ENCODE measurements at places on chromosomes 12 and 14.

- DNase-seq = no peak
These were observed 182.4 kb downstream of the ASCL1 start for GRCh38 chr12:103139876-103140275.

- no peak for DNase-seq
These were observed 120.9 kb upstream of the GSC start for GRCh38 chr14:94890785-94891184.

- DNase-seq = no peak
These were observed 19.4 kb downstream of the LTBP2 start for GRCh38 chr14:74592476-74593201.

- DNase-seq = no peak
These were observed 448.7 kb downstream of the SLC6A15 start for GRCh38 chr12:84463741-84464495.

DNA sequence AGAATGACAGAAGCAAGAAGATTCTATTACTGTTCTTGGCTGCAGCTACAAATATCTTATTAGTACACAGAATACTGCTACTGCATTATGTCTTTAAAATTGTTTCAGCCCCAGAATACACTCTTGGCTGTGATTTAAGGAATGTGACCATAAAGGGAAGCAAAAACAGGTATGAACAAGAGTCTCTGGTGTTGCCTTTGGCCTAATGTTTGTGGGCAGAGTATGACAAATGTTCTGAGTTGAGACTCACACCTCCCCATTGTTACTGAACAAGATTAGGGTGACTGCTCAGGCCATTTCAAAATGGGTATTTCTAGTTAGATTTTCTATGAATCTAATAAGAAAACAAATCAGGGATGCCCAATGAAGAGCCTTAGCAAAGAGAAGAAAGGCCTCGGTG lies 28.5 kb downstream of the TTC6 start:
- DNase-seq = no peak

DNA sequence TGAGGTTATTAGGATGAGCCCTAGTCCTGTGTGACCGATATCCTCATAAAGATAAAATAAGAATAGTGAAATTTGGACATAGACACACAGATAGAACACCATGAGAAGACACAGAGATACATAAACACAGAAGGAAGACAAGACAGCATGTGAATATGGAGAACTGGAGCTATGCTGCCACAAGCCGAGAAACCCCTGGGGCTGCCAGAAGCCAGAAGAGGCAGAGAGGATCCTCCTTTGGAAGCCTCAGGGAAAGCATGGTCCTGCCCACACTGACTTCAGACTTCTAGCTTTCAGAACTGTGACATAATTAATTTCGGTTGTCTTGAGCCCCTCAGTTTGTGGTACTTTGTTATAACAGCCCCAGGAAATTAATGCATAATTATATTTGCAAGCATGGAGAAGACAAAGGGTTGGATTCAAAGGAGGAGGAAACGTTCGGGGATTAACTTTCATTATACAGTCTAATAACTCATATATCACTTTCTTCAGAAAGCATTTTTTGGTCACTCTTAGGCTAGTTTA lies 1501.8 kb upstream of the FLRT2 start:
- DNase-seq = no peak

DNA sequence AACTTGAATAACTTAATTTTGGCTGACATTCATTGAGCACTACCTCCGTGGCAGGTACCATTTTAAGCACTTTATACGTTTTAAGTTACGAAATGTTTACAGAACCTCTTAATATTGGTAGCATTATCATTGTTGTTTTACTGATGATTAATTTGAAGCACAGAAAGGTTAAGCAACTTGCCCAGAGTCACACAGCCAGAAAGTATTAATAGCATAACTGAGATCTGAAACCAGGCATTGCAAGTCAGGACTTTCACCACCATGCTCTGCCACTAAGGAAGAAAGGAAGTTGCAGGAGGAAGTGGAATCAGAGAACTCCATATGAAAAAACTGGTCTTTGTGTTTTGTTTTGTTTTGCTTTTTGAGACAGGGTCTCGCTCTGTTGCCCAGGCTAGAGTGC lies 28.2 kb upstream of the BCAT1 start:
- no peak for DNase-seq

GRCh38 chr12:104775731-104776231 lies 182.3 kb downstream of the SLC41A2 start:
- DNase-seq = no peak

GRCh38 chr14:92446771-92447170 lies 66.8 kb upstream of the RIN3 start:
- DNase-seq = no peak

- peak; percentile 10 for DNase-seq
These were observed 200.3 kb upstream of the PLEKHG7 start for GRCh38 chr12:92502417-92503028.

GRCh38 chr12:118375348-118375747 lies 1.0 kb upstream of the SUDS3 start:
- DNase-seq = no peak

GRCh38 chr14:105503935-105504692 lies 13.1 kb downstream of the TEDC1 start:
- DNase-seq = no peak

DNA sequence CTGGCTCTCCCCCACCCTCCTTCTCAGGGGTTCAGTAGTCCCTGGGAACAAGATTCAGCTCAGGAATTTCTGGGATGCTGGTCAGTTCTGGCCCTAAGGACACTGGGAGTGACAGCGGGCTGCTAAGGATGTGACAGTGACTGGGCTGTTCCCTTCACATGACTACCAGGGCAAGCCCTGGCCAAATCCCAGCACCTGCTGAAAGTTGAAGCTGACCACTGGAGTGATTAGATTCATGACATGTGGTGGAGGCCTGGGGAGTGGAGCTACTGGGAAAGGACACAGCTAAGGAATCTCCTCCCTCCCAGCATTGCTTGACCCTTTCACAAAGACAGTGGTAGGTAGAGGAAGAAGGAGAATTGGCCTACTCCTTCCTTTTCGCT lies 204.9 kb downstream of the DAD1 start:
- no peak for DNase-seq

GRCh38 chr14:60998617-60999016 lies 17.6 kb downstream of the SLC38A6 start:
- no peak for DNase-seq

GRCh38 chr14:61628016-61628725 lies 67.1 kb upstream of the HIF1A start:
- no peak for DNase-seq

DNA sequence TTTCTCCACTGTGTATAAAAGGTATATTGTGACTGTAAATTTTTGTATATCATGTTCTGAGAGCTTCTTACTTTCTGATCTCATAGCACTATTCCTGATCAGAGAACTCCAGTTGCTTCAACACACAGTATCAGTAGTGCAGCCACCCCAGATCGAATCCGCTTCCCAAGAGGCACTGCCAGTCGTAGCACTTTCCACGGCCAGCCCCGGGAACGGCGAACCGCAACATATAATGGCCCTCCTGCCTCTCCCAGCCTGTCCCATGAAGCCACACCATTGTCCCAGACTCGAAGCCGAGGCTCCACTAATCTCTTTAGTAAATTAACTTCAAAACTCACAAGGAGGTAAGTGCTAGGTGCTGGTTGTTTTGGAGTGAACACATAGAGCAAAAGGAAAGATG lies 30.9 kb downstream of the CKB start:
- DNase-seq = no peak

GRCh38 chr12:124125203-124125871 lies 152.3 kb downstream of the ZNF664 start:
- DNase-seq = no peak

DNA sequence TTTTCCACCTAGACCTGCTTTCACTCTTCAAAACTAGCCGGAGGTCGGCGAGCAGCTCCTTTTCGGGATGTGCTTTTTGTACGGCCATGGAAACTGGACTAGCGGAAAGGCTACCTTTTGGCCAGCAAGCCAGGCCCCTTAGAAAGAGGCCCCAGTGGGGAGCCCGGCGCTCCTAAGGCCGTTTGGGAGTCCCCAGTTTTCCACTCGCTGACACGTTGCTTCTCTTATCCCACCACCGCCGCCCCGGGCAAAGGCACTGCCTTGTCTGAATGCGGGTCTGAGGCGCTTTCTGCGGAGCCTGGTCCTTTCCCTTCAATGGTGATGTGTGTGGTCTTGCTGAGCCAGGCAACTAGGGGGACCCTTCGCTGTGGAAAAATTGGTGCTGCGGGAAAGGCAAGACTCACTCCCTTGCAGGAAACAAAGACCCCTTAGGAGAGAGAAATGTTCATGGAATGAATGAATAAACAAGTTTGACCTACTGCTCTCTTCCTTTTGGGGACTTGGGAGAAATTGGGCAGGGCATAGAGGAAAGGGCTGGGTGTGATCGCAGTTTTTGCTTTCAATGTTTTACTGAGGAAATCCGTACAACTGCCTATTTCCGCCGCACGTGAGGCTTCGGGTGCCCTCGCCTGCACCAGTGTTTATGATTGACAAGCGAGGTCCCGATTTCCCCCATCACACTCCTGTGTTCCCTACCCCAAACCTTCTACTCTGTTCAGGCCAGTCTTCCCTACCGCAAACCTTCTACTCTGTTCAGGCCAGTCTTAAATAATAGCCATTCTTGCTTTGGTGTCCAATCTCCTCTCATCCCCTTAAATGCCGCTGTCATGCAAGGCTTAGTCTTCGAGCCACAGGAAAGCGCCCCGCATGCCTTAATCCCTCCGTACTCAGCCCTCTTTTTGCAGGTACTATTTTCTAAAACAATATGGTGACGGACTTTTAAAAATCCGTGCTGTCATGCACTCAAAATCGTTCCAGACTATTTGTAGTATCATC lies 1.0 kb upstream of the SLC38A2 start:
- DNase-seq = peak; percentile 77

GRCh38 chr14:52315355-52315718 lies 1.2 kb downstream of the PTGER2 start:
- no peak for DNase-seq

- DNase-seq = no peak
These were observed 442.7 kb upstream of the NOVA1 start for GRCh38 chr14:27040552-27040951.

DNA sequence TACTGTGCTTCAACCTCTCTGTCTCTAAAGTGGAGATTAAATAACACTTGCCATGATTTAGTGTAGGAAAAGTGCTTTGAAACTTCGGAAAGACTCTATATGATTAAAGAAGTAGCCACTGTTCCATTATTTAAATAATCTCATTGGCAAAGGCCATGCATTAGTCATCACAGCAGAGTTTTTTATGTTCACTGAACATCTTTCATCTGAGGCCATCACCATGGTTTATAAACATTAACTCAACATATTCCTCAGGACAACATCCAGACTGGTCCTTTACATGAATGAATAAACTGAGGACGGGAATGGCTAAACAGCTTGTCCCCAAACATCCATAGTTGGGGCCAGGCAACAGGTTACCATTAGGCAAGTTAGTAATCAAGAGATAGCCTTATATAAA lies 124.6 kb upstream of the FRMD6 start:
- no peak for DNase-seq

DNA sequence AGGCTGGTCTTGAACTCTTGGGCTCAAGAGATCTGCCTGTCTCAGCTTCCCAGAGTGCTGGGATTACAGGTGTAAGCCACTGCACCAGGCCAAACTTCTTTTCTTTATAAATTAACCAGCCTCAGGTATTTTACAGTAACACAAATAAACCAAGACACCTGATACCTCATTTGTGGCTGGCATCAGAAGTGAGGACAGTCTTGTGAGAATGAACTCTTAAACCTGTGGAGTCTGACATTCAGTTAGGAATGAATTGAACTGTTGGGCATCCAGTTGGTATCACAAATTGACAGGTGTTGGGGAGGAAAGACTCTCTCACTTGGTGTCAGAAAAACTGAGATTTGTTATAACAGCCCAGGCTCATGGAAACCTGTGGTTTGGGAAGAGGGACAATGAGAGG lies 120.5 kb downstream of the DENND5B start:
- no peak for DNase-seq

DNA sequence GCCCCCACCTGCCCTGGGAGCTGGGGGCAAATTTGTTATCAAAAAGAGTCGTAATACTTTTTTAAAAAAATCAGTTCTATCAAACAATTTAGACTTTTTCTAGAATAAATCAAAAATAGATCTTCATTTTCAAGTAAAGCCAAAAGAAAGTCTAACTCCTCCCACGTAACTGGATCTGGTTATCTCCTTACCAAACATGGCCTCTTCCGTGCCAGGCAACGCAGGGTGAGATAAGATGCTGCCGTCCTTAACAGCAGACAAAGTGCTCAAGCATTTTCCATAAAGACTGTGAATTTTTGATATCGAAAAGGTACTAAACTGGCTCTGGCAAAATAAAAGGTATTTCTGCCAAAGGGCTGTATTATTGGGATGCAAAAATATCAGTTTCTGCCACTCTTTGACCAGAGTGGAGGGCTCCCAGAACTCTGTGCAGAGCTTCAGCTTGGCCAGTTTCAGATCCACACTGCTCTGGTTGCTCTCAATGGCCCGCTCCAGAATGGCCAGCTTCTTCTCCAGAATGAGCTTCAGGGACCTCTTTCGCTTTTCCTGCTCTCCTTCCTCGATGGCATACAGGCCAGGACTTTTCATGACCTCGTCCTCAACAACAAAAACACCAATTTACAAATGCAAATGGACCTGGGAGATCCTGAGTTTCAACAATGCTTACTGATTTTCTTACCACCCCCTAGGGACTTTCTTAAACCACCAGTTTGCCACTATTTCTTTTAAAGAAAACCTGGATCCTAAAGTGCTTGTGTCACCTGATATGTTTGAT lies 29.0 kb downstream of the NRDE2 start:
- no peak for DNase-seq

- peak; percentile 96 for DNase-seq
These were observed 101.2 kb upstream of the SLC38A2 start for GRCh38 chr12:46473634-46474329.

DNA sequence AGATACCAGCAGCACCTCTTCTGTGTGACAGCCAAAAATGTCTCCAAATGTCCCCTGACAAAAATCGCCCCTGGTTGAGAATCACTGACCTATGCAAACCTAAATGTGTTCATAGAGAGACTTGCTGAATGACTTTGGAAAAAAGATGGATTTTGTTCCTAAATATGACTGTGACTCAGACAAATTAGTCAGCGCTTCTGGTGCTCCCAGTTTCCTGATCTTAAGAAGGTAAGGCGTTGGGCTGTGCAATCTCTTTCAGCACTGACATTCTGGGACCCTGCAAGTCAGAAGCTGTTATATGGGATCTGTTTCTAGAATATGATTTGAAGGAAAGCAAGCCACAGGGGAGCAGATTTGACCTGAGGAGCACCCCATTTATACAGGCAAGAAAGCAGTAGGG lies 90.6 kb upstream of the PWP1 start:
- DNase-seq = peak; percentile 4

DNA sequence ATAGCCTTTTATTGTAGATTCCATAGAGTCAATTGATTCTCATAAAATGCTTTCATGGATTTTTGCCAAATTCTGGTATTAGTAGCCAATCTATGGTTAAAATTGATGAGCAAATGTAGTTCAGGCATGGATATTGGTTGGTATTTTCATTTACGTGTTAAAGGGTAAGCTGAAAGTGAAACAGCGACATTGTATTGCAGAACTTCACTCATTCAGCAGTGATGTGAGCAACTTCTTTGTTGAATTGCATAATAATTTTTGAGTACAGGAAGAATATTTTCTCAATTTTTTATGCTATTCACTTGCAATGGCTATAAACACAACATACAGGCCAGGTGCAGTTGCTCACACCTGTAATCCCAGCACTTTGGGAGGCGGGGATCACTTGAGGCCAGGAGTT lies 24.2 kb upstream of the FAM222A start:
- no peak for DNase-seq

- no peak for DNase-seq
These were observed 88.3 kb downstream of the CIT start for GRCh38 chr12:119788786-119789185.

GRCh38 chr12:27521066-27521465 lies 2.9 kb upstream of the PPFIBP1 start:
- DNase-seq = peak; percentile 21

- DNase-seq = peak; percentile 81
These were observed 464.6 kb downstream of the PCNX1 start for GRCh38 chr14:71371711-71372396.
